ENCODE measurements at places on chromosomes 5 and 9.

- no peak for DNase-seq
These were observed 415.8 kb upstream of the PIK3R1 start for GRCh38 chr5:67799732-67800234.

DNA sequence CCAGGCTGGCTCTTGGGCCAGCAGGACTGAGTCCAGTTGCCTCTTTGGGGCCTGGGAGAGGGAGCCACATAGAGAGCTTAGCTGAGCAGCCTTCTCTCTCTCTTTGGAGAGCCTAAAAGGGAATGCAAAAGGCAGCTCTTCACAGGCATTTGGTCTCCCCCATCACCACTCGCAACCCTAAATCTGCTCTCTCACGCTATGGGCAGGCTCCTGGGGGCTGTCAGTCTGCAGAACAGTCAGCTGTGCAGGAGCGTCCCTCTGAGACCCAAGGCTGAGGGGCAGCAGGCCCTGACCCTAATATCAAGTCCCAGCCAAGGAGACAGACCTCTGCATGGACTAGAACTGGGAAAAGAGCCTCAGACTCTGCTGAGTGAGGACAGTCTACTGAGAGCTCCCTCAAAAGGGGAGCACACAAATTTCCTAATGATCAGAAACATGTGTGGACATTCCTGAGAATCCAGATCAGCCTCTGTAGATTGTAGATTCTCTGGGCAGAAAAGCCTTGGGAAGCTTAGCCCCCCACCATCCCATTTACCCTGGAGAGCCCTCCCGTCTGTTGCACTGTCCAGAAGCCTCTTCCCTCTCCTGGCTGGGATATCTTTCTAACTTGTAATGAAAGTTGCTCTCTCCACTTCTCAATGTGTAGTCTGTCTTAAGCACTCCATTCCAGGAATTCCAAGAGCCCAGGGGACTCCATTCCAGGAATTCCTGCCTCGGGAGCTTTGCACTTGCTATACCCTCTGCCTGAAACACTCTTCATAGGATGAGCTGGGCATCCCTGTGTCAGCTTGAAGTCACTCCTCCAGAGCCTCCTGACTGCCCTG lies 79.4 kb downstream of the FAM114A2 start:
- DNase-seq, result no peak

GRCh38 chr5:73093943-73094342 lies 26.4 kb upstream of the TMEM171 start:
- DNase-seq, result no peak

DNA sequence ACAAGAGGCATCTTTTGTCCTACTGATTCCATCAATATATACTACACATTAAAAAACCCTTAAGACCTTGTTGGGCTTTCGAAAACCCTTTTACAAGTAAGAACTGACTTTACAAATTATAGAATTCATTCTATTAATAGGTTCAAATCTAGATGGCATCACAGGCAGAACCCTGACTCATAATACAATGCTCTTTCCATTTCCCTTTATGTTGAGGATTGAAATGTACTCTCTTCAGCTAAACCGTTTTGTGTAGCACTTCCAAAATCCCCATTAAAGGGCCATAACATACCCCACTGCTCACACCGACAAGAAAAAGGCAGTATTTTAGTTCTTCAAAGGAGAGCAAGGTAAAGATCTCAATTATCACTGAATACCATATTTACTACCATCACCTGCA lies 11.2 kb downstream of the CSNK1A1 start:
- DNase-seq, result no peak

- no peak for DNase-seq
These were observed 210.3 kb downstream of the CDK5RAP2 start for GRCh38 chr9:120369608-120370220.

- no peak for DNase-seq
These were observed 89.8 kb downstream of the PTTG1 start for GRCh38 chr5:160511280-160511929.

- no peak for DNase-seq
These were observed 122.4 kb downstream of the MVB12B start for GRCh38 chr9:126448865-126449577.

DNA sequence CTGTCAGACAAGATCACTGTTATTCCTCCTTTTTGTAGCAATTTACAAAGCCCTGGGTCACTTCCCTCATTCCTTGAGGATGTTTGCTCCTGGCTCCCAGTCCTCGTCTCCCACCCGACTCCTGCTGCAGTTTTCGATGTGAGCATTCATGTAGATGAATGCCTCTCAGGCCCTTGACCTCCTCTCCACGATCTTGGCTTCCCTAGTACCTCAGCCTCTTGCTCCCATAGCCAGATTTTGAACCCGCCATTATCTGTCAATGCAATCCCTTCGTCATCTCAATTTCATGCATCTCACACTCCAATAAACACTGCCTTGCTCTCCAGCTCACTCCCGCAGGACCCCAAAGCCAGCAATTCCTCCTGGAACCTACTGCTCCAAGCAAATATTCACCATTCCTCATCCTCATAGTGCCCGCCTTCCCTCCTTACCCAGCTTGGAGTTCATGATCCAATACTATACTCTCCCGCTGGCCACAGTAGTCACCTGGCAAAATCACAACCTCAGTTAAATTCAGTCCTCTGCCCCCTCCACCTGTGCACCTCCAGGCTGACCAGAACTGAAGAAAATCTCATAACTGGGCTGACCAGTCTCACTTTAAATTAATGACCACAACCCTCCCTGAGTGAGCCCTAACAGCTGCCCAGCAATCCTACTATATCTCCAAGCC lies 35.1 kb upstream of the JADE2 start:
- no peak for DNase-seq

GRCh38 chr9:117018966-117019617 lies 332.0 kb downstream of the TRIM32 start:
- DNase-seq, result no peak

DNA sequence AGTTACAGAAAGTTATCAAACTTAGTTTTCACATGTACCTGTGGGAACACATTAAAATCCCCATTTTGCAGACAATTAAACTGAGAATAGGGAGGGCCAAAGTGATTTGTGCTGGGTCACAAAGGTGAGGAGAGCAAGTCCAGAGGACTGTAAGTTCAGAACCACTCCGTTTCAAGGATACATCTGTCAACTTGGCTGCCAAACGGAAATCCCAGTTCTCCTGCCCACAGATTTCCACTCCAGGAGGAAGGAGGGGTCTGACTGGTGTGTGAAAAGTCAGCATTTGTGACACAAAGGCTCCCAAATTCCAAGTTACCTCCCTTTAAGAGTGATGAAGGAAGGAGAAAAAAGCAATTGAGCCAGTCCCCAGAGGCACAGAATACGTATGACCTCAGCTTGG lies 42.3 kb downstream of the PRELID2 start:
- DNase-seq, result no peak

GRCh38 chr5:156396830-156397081 lies 69.8 kb downstream of the SGCD start:
- DNase-seq, result no peak

GRCh38 chr5:137201876-137202275 lies 297.2 kb downstream of the SPOCK1 start:
- no peak for DNase-seq

DNA sequence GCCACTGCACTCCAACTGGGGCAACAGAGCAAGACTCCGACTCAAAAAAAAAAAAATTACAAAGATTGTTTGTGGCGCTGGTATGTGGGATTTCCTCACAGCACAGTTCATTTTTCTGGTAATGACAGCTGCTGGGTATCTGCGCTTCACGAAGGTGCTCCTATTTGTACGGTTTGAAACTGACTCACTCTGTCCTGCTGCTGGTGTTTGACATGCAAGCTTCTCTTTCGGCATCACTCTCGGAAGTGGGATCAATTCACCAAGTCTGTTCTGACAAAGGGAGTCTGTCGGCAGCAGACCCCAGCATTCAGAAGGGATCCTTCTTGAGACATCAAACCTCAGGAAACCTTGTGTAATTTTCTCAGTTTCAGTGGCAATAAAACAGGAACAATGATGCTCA lies 26.3 kb downstream of the MAML1 start:
- DNase-seq, result no peak

DNA sequence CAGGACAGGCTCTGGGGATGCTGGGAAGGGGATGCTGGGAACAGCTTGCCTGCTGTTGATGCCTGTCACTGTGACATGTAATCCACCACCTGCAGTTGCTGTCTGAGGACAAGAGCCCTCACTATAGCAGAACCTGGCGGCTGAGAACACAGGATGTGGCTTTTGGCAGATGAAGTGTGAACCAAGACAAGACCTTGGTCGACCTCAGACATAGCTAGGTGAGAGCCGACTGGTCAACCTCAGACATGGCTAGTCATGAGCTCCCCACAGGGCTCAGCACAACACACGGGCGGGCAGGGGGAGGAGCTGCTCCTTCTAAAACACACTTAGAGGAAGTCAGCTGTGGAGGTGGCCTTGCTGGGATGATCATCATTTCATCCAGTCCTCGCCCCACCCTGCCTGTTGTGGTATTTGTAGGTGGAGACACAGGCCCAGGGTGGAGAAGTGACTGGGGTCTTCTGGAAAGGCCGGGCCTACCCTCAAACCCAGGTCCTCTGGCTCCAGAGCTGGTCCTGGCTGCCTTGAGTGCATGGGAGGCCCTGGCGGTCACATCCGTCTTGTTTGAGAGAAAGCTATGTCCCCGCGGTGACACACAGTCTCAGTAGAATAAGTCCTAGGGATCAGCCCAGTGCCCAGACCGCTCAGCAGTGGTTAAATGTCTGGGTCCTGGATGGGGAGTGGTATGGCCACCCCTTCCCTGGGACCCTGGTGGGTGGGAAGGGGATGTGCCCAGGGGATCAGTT lies 6.1 kb downstream of the SUSD3 start:
- peak; percentile 95 for DNase-seq

- no peak for DNase-seq
These were observed 253.9 kb upstream of the MAP3K1 start for GRCh38 chr5:56561455-56561854.

- no peak for DNase-seq
These were observed 384.5 kb upstream of the CDH6 start for GRCh38 chr5:30808996-30809395.

DNA sequence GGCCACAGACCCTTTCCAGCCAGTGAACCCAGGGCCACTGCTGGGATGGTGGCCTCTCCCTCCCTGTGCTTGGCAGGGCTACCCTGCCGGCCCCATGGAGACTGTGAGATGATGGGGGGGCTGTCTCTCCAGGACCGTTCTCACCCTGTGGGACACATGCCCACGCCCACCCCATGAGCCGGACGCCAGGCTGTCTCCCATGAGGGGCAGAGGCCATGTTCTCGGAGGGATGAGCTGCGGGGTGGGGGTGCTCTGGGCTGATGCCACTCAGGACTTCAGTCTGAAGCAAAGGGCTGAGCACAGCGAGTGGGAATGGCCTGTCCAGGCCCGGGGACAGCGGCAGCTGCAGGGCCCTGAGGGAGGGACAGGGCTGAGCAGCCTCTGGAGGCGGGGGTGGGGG lies 88.9 kb downstream of the KCNT1 start:
- DNase-seq, result no peak

- no peak for DNase-seq
These were observed 37.3 kb downstream of the FSD1L start for GRCh38 chr9:105485131-105485530.

DNA sequence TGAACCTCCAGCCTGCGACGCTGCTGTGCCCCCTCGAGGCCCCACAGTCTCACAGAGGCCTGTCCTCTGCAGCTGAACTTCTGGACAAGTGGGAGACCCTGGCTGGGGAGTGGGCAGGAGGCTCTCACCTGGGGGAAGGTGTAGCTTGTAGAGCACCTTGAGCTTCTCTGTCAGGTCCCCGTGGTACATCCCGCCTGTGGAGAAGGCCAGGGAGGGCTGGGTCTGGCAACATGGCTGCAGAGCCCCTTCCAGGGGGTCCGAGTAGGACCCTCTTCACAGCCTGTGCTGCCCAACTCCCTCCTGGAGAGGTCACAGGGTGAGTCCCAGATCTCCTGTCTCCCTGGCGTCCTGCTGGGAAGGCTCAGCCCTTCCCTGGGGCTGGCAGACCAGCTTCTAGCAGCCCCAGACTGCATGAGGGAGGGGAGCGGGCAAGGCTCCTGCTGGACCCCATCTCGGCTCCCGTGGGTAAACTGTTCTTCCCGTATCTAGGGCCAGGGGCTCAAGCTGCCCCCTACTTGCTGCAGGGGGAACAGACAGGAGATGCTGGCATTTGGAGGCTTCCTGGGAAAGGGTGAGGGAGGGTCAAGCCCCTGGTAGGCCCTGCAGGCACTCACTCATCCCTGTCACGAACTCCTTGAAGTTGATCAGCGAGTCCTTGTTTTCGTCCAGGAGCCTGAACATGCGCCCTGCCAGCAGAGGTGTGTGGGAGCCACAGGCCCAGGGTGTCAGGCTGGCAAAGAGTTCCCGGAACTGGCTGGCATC lies 11.2 kb upstream of the MRNIP start:
- no peak for DNase-seq

DNA sequence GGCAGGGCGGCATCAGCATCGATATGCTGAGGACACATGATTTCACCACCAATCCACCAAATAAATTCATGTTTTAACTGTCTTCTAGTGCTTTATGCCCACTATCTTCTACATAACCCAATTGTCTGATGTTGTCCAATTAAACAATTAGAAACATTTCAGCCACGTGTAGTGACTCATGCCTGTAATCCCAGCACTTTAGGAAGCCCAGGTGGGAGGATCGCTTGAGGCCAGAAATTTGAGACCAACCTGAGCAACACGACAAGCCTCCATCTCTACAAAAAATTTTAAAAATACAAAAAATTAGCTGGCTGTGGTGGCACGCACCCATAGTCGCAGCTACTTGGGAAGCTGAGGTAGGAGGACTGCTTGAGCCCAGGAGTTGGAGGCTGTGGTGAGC lies 128.1 kb downstream of the MYO10 start:
- no peak for DNase-seq

DNA sequence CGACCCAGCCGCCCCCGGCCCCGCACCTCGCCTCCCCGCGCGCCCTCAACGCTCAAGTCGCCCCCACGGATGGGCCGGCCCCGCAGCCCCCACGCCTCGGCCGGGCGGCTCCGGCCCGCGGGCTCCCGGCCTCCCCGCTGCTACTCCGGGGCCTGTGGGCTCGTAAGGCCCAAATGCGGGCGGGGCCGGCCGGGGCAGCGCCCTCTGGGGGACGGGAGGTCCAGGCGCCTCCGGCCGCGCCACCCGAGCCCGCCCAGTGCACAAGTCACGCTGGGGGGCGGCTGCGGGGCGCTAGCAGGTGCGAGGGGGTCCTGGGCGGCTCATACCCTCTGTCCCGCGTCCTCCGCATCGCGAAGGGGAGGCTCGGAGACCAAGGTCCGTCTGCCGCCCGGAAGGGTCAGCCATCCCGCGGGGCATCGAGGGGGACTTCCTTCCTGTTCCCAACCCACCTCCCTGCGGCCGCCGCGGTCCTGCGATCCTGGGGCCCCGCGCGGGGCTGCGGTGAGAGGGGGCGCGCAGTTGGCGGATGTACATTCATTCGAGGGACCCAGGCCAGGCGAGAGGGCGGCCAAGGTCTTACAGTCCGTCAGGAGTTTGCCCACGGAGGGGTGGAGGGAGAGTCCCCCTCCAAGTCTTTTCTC lies at the start of gene CIZ1:
TSS of gene CIZ1 (minus strand) at position 167 of the 641 bp plus-strand sequence. CDS start 715 bp downstream, outside the sequence.
- peak; percentile 79 for DNase-seq

- no peak for DNase-seq
These were observed 370.0 kb downstream of the NDUFS4 start for GRCh38 chr5:53930457-53930856.

- DNase-seq, result no peak
These were observed 55.8 kb downstream of the ASS1 start for GRCh38 chr9:130500340-130501180.

GRCh38 chr9:18906656-18907395 lies 126.2 kb downstream of the SAXO1 start:
- no peak for DNase-seq
